ENCODE measurements at places on chromosomes 2 and 18.

DNA sequence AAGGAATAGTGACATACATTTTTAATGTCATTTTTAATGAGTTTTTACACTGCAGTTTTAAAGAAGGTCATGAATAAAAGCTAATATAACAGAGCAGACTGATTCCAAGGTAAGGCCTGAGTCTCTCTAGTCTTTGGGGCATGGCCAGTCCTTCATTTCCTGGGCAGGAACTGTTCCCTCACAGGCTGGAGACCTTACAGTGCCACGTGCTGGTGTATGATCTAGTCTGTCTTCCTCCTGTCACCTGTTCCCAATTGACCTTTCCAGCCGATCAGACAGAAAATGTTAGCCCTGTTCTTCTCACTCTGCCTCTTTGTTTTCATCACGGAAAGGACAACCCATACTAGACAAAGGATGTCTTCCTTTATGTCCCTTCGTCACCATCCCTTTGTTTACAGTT is 33.6 kb downstream of the ZCCHC2 start:
- no peak for DNase-seq

GRCh38 chr18:39938676-39939608 is 2016.1 kb upstream of the PIK3C3 start:
- no peak for DNase-seq

DNA sequence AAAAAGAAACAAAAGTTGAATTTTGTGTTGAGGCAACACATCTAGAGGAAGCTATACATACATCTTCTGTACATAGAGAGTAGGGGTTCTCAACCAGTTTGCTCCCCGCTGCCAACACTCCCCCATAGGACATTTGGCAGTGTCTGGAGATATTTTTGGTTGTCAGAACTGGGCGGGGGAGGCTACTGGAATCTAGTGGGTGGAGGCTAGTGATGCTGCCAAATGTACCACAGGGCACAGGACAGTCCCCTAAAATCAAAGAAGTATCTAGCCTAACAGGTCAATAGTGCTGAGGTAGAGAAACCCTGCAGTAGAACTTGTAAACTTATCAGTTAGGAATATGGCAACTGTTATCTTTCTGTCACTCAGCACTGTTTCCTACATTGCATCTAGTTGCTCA is 21.3 kb downstream of the ADAM23 start:
- no peak for DNase-seq

DNA sequence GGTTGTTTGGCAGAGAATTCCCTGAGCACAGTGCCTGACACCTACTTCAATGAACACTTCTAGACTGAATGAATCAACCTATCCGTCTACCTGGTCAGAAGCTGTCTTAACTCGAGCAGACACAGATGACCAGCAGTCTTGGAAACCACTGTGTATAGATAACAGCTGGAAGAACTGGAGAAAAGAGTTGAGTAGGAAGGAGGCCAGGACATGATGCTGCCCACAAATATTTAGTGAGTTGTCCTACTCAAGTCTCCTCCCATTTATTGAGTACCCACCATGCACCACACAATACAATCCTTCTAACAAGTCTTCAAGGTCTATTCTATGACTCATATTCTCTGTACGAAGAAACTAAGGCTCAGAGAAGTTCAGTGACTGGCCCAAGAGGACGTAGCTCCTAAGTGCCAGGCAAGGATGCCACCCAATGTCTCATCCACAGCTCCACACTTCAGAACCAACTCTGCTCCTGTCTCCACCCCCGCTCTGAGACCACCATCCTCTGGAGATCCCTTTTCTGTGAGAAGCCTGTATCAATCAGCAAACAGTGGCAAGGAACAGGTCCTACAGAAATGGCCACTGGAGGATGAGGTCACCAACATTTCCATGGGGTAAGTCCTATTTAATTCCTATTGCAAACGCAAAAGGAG is 62.2 kb downstream of the GALNT14 start:
- no peak for DNase-seq

DNA sequence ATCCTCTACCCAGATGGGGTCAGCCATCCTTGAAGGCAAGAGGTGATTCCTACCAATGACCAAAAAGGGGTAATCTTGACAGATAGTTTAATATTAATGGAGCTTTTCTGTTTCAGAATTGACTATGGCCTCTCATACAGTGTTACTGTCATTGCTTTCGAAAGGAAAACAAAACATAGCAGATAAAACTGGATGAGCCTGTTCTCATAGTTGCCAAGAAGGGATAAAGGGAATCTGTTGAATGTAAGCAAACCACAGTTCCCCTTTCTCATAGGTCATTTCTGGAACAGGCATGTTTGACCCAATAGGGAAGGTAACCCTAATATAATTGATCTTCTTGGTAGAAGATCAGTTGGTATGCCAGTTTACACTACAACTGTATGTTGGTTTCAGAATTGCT is 1.6 kb downstream of the RAB27B start:
- DNase-seq: no peak

GRCh38 chr2:230814616-230815015 is 50.1 kb upstream of the ITM2C start:
- DNase-seq: no peak

GRCh38 chr18:30684825-30685481 is 357.6 kb downstream of the DSC3 start:
- no peak for DNase-seq

DNA sequence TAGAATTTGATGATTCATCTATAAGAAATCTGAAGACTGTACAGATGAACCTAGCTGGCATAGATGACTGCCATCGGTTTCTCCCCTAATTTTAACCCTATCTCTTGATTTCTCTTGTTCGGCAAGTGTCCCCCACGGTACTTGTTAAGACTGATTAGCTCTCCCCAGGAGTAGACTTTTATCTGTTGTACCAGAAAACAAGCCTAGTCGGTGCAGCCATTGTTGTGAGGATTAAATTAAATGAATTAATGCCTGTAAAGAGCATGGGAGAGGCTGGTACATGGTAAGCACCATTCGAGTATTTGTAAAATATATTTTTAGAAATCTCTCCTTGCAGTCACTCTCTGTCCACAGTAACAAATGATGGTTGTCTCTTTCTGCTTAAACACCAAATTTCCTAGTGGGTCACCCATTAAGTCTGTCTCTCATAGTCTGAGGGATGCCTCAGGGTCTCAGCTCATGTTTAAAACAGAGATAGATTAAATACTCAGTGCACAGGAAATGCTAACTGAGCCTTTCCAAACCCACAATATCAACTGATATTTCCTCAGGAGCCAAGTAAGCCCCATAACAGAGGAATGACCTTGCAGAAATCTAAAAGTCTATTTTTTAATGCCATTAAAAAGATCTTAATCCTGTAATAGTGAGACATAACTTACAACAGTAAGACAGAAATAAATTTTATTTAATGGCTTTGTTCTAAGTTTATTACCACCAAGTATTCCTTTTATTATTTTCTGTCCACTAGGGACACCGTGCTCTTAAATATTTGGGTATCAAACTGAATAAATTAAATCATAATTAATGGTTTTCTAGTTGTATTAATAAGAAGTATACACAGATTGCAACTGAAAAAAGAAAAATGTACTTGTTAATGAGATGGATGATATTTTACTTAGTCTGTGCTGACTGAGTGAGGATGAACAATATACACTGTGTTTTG is 2.9 kb upstream of the B4GALT6 start:
- DNase-seq: no peak

GRCh38 chr2:98464772-98465310 is 20.2 kb downstream of the INPP4A start:
- no peak for DNase-seq

GRCh38 chr18:34493566-34494358 is 216.3 kb upstream of the DTNA start:
- DNase-seq: peak; percentile 63

- no peak for DNase-seq
Observed at GRCh38 chr18:10421859-10422258, 32.6 kb upstream of the APCDD1 start.

DNA sequence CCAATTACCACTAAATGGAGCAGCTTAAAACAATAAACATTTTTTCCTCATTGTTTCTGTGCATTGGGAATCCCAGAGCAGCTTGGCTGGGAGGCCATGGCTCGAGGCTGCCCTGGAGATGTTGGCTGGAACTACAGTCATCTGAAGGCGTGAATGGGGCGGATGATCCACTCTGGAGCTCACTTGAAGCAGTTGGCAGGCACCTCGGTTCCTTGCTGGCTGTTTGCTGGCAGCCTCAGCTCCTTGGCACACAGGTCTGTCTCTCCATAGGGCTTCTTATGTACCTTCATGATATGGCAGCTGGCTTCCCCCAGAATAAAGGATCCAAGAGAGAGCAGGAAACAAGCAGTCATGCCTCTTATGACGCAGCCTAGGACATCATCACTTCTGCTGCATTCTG is 227.0 kb upstream of the COPS8 start:
- DNase-seq: no peak

DNA sequence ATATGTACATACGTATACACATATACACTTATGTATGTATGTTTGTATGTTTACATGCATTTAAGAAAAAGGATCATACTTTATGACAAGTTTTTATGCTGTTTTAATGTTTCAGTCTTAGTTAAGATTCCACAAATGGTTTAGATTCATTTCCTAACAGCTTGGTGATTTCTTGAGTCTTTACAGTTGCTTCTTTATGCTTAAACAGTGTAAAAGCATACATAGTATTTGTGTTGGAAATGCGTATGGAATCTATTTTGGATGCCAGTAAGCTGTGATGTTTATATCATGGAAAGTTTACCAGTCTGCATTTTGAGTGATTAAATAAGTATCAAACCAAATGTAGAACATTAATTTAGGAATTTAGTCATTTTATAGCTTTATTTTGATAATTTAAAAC is 55.4 kb downstream of the AGFG1 start:
- DNase-seq: no peak

DNA sequence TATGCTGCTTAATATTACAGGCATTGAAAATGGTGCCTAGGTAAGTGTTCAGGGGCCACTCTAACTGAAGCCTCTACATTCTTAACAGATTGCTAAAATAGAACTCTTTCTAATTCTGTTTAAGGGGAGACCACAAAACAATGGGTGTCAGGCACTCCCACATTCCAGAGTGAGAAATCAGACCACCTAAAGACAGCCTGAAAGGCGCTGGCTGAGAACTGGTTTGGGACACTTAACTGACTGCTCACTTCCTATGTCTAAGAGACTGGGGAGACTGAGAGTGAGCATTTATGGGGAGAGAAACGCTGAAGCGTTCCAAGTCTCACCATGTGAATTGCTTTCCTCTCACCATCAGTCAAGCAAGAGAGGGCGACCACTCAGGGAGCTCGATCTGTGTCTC is 108.8 kb upstream of the ITGB6 start:
- DNase-seq: no peak

- no peak for DNase-seq
Observed at GRCh38 chr2:146874260-146874658, 970.6 kb upstream of the ACVR2A start.

- no peak for DNase-seq
Observed at GRCh38 chr2:98028931-98029717, 33.4 kb upstream of the TMEM131 start.

DNA sequence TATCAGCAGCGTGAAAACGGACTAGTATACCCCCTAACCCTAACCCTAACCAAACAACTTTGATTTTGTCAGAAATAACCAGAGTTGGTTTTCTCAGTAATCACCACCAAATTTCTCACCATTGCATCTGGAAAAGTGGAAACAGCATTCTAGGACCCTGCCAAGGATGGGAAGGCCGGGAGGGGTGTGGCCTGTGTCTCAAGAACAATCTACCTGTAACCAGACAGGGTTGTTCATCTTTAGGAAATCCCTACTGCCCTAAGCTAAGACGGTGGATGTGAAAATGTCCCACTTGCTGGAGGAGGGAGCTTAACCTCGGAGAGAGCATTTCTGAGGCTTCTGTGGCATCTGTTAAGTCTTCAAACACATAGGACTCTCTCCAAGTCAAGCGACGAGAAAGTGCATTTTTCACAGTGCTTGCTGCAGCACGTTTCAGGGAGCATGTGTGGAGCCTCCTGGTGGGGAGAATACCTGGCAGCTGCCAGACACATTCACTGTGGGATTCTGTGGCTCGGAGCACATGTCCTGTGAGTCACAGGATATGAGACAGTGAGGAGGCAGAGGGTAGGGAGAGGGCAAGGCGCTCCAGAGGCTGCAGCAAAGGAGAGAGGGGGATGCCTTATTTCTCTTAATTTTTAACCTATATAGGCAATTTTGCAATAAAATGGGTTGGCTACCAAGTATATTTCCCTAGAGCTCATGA is 207.5 kb downstream of the SPP2 start:
- DNase-seq: peak; percentile 10

Measured in NCI-H2171 (cell line).